ENCODE measurements at places on chromosomes 12 and 14. TPM values are rescaled to one million over a fixed set of nuclear protein-coding genes. Genes with fewer than 3 reads are reported as not detected.

DNA sequence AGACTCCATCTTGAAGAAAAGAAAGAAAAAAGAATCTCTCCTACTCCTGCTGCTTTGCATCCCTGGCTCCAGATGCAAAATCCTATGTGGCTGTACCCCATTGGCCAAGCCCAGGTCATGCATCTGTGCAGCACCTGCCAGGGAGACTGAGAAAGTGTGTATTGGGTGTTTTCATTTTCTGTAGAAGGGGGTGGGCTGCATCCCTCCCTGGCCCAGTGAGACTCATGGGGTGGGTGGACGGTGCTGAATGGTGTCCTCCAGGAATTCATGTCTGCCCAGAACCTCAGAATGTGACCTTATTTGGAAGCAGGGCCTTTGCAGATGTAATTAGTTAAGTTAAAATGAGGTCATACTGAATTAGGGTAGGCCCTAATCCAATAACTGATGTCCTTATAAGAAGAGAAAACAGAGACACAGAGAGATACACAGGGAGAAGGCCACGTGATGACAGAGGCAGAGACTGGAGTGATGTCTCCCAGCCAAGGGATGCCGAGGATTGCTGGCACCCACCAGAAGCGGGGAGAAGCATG lies 23.2 kb downstream of the MOAP1 start:
- no peak for DNase-seq

GRCh38 chr14:36162267-36162666 lies 14.3 kb downstream of the PTCSC3 start:
- DNase-seq: no peak

TTC9 gene
- total RNA-seq: 0.23 TPM

KRT83 gene
- total RNA-seq: not detected

DNA sequence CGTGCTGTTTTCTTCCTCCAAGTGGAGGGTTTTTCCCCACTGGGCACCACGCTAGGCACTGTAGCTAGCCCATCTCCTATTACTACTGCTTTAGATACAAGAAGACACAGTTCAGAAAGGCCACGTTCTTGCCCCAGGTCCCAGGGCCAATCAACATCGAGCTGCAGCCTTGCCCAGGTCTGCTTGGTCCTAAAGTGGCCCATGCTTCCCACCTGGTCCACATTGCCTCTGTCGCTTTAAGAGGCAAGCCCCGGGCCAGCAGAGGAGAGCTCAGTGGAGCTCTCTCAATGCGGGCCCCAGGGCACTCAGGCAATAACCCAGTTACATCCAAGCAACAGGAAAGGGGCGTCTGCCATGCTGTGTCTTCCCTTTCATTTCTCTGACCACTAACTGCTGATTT lies 148.1 kb downstream of the CALM1 start:
- DNase-seq: no peak

SCARB1 gene
- 170 TPM for total RNA-seq

DNA sequence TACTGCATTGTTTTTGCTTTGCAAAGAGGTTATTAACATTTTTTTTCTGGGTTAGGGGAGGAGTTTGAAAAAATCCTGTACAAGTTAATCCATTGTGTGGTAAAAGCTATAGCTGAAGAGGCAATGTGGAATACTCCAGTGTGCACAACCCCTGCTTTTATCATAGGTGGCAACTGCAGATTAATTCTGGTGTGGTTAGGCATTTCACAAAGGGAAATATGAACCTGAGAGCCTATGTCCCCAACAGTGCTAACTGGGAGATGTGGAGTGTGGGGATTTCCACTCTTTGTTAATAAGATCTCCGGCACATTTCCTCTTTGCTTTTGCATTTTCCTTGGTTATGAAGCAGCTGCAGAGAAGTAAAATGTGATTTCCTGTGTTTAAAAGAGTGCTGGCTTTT lies 33.6 kb downstream of the PRORP start:
- no peak for DNase-seq

GRCh38 chr12:56683-57346 lies 9.8 kb upstream of the IQSEC3 start:
- no peak for DNase-seq

- no peak for DNase-seq
These were observed 7.7 kb upstream of the NFATC4 start for GRCh38 chr14:24360281-24360680.

SSPN gene
- 0.58 TPM for total RNA-seq

- DNase-seq: no peak
These were observed 57.9 kb upstream of the SLC38A2 start for GRCh38 chr12:46430340-46430948.

- no peak for DNase-seq
These were observed 3.6 kb upstream of the KRT72 start for GRCh38 chr12:52604859-52605258.

HOXC12 gene
- total RNA-seq: not detected

DNA sequence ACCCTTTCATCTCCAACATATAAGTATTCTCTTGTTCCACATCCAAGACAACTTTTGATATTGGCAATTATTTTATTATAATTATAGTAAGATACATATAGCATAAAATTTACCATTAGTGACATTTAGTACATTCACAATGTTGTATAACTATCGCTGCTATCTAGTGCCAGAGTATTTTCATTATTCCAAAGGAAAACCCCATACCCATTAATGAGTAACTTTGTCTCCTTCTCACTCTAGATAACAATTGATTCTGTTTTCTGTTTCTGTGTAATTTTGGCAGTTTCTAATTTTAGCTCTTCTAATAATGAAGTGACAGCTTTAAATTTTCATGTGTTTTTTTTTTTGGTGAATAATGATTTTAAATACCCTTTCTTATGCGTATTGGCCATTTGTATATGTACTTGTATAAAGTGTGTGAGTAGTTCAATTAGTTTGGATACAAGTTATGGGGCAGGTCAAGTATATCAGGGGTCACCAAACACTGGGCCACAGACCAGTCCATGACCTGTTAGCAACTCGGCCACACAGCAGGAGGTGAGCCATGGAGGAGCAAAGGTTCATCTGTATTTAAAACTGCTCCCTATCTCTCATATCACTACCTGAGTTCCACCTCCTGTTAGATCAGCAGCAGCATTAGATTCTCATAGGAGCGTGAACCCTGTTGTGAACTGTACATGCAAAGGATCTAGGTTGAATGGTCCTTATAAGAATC lies 97.2 kb upstream of the SYT1 start:
- DNase-seq: peak; percentile 53

- DNase-seq: no peak
These were observed 57.6 kb downstream of the ACADS start for GRCh38 chr12:120783197-120783596.

TMEM52B gene
- total RNA-seq: not detected

FANCM gene
- 2.5 TPM for total RNA-seq

PDE3A gene
- 0.75 TPM for total RNA-seq

CACNA2D4 gene
- 0.83 TPM for total RNA-seq

- DNase-seq: no peak
These were observed 3.2 kb downstream of the ARF3 start for GRCh38 chr12:48954061-48954460.

DNA sequence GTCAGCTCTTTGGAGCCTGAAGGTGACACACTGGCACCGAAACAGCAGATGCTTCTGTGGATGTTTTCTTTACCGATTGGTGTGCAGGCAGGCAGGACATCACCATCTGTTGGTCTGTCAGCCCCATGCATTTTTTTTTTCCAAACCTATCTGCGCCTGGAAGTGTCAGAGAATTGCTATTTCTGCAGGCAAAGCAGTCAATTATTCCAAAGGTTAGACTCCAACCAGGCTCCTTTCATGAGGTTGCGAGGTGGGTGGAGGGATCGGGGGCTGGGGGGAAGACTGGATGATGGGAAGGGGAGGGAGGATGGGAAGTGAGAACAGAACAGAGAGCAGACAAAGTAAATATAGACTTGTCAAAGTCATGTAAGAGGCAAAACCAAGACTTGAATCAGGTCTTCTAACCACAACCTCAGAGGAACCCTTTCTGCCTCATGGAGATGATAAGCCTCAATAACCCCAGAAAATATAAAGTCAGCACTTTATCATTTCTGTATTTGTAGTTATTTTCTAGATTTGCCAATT lies 117.7 kb downstream of the OTOGL start:
- no peak for DNase-seq

DNA sequence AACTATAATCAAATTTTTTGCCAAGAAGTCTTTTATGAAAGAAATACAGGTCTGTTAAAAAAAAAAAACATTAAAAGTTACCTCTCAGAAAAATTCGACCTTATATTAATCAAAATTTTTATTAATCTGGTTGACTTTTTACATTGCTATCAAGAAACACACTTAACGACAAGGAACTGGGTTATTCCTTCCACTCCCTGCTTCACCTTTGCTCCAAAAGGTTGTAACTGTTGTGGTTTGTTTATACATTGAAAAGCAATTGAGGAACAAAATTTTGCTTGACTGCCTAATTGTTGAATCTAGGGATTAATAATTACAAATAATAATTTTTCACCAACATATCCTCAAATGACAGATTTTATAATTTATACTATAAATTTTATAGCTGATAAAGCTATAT lies 28.4 kb downstream of the TSPAN8 start:
- DNase-seq: no peak

- no peak for DNase-seq
These were observed 238.5 kb downstream of the GPHN start for GRCh38 chr14:66746316-66747006.

NKX2-1 gene
- total RNA-seq: 0.10 TPM
